Mesendoderm (in vitro differentiated cells): ENCODE measurements at places on chromosomes 4 and X.

- no peak for DNase-seq
Observed at GRCh38 chr4:4529392-4529791, 12.5 kb downstream of the STX18 start.

DNA sequence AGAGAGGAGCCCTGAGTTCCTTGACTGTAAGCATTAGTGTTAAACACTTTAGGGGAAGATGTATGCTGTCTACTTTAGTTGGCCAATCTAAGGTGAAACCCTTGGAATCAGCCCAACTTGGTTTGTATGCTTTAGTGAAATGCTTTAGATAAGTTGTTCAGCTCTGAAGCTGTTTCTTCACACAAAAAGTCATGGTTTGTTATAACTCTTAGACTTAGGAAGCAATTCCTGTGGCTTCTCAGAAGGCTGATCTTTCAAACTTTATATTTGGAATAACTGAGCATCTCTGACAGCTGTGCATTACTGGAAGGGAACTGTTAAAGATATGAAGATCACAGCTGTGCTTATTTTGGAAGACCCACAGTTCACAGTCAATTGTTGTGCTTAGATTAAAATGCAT lies 714.1 kb downstream of the FAT4 start:
- no peak for DNase-seq

DNA sequence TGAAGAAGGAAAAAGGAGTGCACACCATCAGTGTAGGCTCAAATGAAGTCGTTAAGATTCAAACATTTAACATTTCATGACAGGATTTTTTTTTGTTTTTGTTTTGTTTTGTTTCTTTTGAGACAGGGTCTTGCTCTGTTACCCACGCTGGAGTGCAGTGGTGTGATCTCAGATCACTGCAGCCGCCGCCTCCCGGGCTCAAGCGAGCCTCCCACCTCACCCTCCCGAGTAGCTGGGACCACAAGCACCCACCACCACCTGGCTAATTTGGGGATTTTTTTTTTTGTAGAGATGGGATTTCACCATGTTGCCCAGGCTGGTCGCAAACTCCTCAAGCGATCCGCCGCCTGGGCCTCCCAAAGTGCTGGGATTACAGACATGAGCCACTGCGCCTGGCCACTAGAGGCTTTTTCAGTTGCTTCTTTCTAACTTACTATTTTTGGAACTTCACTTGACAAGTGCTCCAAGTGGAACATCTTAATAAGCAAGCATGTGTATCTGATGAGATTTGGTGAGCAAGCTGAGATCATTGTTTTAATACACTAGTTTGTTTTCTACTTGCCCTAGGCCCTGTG lies 78.9 kb upstream of the CNKSR2 start:
- peak; percentile 3 for DNase-seq

GRCh38 chr4:89755220-89755619 lies 81.7 kb downstream of the SNCA start:
- peak; percentile 23 for DNase-seq

DNA sequence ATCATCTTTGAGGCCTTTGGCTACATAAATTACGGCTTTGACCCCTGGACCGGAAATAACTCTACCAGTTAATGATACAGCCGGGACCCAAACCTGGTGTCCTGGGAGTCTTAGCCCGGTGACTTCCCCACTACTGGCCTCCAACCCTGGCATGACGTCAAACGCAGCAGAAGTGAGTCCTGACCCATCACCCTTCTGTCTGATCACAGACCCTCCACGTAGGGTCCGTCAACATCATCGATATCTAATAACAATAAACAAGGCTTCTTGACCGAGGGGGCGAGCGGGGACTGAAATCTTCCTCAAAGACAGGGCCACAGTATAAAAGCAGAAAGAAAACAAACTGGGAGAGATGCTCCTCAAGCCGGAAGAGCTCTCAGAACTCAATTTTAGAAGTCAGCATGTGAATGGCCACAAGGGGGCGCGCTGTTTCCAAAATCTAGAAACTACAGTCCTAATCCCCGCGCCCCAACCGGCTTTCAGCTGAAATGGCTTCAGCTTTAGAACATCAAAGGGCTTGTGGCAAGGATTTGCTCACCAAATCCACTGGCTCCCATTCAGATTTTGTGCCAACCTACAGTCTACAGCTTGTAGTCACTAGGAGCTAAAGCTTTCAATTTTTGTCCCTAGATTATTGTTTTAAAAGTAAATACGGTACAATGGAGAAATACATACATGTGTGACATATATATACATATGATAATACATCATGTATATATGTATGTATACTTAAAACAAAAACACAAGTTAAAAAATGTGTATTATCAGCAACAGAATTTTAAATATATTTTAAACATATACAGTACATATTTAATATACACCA lies 46.4 kb upstream of the ENPP6 start:
- DNase-seq: peak; percentile 95

- DNase-seq: no peak
Observed at GRCh38 chr4:7397206-7398103, 37.3 kb downstream of the PSAPL1 start.

GRCh38 chrX:16882169-16882568 lies 12.0 kb upstream of the RBBP7 start:
- no peak for DNase-seq

GRCh38 chrX:27680726-27681125 lies 90.6 kb downstream of the DCAF8L2 start:
- DNase-seq: no peak

GRCh38 chrX:32084757-32085156 lies 1012.9 kb upstream of the FTHL17 start:
- no peak for DNase-seq

DNA sequence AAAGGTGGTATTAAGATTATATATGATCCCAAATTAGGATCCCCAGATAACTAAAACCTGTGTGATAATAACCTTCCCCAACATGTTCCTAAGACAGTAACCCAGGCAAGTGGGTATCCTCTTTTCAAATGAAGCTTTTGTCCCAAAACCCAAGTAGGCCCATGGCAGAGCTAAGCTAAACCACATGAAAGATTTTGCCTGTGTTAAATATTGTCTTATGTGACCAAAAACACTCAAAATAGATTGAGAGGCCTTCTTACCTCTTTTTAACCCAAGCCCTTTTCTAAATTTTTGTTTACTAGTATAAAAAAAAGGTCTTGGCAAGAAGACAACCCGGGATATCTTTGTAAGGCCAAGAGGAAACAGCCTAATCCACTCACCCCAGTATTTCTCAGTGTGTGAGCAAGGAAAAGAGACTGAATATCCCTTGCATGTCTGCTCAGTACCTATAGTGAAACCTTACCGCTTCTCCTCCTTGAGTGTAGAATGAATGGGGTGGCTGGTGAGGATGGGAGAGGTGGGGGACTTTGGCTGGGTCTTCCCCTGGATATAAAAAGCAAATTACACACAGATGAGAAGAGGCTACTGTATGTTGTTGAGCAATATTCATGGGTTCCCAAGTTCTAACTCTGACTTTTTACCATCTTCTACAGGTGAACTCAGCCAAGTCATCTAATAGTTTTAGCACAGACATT lies 188.8 kb upstream of the BMP3 start:
- DNase-seq: no peak

- DNase-seq: no peak
Observed at GRCh38 chr4:176845636-176846035, 52.9 kb upstream of the VEGFC start.

GRCh38 chr4:7055111-7055989 lies 12.2 kb downstream of the TADA2B start:
- no peak for DNase-seq

- DNase-seq: no peak
Observed at GRCh38 chr4:132824761-132825160, 324.3 kb upstream of the PCDH10 start.

DNA sequence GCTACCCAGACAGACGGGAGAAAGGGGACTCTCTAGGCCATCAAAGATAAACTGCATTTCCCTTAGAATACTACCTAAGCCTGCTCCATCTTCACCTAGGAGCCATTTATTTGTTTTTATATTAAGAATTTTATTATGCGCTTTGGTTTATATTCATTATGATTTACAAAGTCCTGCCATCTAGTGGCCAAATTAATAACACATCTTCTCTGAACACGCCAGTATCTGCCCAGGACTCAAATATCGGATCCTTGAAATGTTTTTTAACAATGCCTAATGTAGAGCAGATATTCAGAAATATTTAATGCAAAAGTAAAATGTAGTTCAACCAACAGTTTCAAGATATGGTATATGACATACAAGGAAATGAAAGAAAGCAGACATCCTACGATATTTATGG lies 20.8 kb upstream of the PRPS2 start:
- no peak for DNase-seq

GRCh38 chrX:68596871-68597270 lies 50.6 kb upstream of the STARD8 start:
- DNase-seq: no peak

GRCh38 chr4:544386-545105 lies 31.5 kb downstream of the TMEM271 start:
- DNase-seq: no peak

DNA sequence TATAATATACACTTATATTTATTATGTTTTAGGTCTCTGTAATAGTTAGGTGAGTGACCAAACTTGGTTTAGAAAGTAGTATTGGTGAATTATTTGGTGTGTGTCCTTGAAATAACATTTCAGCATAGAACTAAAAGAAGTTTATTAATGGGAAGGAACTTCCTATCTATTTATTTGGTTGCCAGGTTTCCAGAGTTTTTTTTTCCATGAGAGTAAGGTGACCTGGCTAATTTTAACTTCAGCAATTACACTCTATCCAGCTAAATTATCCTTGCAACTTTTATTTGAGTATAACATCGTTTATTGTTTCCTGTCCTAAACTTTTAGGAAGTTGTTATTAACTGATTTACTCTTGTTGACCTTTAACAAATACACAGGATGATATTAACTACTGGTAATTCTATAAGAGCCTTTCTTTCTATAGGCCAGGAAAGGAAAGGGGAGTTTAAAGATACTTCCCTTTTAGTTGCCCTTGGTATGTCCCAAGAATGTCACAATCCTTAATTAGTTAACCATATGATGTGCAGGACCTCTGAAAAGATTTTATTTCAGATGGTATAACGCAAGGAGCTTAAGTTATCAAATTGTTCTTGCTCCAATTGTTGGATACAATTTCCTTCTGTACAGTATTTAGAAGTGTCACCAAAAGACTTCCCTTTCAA lies 18.9 kb downstream of the PRDM8 start:
- no peak for DNase-seq

- peak; percentile 63 for DNase-seq
Observed at GRCh38 chrX:129719931-129720530, 18.7 kb upstream of the XPNPEP2 start.

DNA sequence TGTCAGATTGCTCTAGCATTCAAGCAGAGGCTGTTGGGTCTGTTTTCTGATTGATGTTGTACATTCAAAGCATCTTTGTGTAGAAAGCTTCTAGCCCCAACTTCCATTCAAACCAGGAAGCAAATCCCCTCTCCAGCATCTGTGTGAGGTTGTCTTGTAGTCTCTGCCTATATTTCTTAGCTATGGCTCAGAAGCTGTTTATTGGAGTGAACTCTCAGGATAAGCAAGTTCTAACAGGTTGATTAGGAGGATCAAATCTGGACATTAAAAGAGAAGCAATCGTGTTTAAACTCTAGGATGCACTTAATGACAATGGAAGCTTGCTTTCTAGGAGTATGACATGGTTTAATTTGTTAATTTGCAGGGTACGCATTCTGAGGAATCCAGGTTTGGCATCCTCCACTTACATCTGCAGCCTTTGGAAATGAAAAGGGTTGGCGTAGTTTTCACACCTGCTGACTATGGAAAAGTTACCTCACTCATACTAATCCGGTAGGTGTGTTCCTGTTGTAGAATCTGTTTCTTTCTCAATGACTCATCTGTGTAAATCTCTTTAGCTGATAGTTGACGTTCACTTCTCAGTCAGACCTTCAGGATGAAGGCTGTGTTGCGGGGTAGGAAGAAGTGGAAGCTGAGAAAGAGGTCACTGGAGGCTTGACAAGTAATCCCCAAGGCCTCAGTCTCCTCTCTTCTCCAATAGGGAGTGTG lies 88.0 kb upstream of the TLR2 start:
- DNase-seq: no peak

DNA sequence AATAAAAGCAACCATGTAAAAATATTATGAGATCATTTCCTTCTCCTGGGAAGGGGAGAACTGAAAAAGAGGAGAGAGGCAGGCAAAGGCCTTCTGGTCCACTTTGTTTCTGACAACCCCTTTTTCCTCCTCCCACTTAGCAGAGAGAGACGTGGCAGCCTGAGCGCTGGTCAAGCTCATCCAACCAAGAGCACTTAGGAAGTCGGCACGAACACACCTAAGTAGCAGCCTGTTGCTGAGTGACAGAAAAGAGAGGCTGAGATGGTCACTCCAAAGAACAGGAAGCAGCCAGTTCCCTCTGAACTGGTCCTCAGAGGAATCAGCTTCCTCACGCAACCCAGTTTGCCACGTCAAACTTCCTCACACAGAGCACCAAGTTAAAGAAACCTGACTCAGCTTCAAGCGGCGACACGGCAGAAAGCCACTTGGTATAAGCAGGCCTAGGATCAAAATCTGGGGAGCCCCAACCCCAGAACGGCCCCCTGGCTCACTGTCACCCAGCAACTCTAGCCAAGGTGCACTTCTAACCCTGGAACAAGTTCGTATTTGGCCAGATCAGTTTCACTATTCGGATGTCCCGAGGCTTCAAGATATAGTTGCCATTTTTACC lies 861 bp downstream of the SEC24D start:
- peak; percentile 96 for DNase-seq

DNA sequence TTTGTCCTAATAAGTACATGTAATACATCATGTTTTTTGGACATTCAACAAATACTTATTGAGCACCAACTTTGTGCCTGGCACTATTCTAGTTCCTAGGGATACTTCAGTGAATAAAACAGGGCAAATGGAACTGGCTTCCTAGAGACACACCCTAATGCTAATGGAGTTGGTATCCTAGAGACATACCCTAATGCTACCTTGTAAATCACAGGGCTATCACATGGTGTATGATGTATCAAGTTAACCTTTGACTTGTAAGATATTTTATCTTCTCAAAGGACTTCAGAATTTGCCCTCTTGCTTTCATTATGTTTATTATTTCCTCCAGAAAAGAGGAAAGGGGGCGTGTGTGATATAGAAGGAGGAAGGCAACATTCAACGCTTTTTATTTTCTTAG lies 10.1 kb downstream of the GK start:
- no peak for DNase-seq

DNA sequence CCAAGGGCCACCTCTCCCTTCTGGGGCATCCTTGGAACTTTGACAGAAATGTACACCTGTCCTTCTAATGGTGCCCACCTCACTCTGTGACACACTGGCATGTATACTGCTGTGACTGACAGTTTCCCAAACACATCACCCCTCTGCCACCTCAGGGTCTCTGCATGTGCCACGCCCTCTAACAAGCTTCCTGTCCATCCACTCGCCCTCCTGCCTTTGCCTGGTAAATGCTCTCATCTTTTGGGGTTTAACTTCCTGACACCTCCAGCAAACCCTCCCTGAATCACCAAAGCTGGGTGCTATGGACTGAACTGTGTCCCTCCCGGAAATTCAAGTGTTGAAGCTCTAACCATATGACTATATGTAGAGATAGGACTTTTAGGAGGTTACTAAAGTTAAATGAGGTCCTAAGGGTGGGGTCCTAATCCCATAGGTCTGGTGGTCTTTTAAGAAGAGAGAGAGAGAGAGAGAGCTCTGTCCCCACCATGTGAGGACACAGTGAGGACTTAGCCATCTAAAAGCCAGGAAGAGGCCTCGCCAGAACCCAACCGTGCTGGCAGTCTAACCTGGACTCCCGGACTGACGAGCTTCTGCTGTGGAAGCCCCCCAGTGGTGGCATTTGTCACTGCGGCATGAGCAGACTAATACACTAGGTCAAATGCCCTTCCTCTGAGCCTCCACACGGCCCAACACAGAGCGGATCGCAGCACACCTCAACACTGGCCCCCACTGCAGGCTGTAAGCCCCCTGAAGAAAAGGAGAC lies 95.6 kb downstream of the AFAP1 start:
- peak; percentile 91 for DNase-seq
